Renal pelvis (tissue), 12 donors: ENCODE measurements at places on chromosomes 2 and 18.

GRCh38 chr2:156581280-156581679 is 145.1 kb downstream of the GPD2 start:
- no peak for DNase-seq

DNA sequence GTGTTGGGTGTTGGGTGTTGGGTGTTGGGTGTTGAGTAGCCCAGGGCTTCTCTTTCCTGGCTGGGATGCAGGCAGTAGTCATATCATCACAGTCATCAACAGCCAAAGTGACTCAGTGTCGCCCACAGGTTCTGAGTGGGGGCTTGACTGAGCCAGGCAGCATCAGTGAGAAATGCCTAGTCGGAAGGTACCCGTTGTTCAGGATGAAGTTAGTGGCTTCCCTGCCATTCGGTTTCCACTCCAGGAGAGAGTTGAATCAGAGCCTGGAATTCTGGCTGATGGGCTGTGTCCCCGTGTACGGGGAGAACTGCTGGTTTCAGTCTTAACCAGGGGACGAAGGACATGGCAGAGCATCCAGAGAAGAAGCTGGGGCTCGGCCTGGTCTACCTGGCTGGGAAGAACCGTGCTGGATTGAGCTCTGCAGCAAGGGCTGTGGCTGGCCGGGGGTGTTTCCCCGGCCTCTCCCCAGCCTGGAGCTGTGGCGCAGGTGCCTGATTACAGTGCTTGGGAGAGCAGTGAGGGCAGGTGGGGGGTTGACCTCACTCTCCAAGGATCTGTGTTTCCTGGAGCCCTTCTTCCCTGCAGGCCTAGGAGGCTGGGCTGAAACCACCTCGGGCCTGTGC is 49.4 kb downstream of the AGAP1 start:
- DNase-seq: no peak

- no peak for DNase-seq
Observed at GRCh38 chr2:177254433-177255226, 9.9 kb downstream of the NFE2L2 start.

GRCh38 chr2:216492597-216493333 is 5.9 kb upstream of the RPL37A start:
- peak; percentile 54 for DNase-seq

DNA sequence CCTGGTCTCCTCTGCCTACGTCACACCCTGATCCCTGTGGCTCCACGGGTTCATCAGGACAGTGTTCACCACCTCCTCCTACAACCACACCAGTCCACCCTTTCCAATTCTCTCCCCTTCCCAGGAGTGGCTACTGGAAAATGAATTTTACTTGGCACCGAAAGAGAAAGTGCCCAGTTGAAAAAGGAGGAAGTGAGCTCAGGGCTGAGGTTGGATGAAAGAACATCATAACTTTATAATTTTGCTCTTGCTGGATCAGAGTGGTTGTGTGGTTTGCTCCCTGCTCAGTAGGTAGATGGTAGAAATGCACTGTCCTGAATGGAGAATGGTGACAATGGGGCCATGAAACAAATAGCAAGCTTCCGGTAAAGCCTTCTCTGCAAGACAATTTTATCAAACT is 140.3 kb upstream of the DDX18 start:
- no peak for DNase-seq

- no peak for DNase-seq
Observed at GRCh38 chr2:191209340-191209739, 35.9 kb upstream of the MYO1B start.

DNA sequence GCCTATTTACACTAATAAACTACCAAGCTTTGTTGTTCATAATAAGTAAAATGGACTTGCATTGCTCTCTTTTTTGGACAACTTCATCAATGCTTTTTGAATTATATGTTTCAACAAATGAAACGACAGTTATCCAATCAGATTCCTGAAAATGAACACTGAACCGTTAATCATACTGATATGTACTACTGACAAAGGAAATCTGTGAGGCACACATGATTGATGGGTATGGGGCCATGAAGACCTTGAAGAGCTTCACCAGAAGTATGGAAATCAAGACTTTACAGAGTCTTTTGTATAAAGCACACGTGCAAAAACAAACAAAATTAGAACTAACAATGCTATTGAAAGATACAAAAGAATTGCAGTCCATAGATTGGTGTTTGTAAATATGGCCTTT is 51.2 kb downstream of the HNMT start:
- no peak for DNase-seq

GRCh38 chr2:233490831-233491230 is 75.8 kb downstream of the USP40 start:
- no peak for DNase-seq

DNA sequence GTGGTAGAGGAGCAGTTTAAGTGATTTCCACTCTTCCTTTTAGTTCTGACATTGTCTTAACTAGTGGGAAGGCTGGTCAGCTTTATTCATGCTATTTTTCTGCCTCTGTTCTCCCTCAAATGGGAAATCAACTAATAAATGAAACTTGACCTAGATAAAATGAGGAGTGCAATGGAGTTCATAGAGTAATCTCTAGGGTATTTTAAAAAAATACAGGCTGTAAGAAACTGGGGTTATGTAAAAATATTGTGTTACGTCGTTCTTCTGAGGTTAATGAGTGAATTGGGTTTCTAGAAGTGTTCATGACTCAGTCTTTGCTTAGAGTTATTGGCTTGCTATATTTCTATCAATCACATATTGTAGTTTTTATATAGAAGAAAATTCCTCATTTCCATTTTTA is 734.5 kb downstream of the MBD2 start:
- no peak for DNase-seq

DNA sequence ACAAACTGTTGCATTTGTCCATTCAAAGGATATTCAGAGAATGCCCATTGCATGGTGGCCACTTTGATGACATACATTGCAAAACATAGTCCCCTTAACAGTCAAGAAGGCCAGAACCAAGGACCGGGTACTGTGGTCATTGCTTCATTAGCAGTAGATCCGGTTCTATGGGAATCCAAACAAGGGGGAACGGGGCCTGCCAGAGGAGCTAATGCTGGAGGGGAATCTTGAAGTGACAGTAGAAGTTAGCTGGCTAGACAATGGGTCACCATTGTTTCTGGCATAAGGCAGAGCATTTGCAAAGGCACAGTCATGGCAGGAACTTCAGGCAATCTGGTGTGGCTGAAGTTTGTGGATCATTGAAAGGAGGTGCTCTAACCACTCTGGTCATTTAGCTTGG is 279.7 kb downstream of the SS18 start:
- DNase-seq: no peak

- no peak for DNase-seq
Observed at GRCh38 chr2:7557376-7557775, 640.2 kb downstream of the RNF144A start.

DNA sequence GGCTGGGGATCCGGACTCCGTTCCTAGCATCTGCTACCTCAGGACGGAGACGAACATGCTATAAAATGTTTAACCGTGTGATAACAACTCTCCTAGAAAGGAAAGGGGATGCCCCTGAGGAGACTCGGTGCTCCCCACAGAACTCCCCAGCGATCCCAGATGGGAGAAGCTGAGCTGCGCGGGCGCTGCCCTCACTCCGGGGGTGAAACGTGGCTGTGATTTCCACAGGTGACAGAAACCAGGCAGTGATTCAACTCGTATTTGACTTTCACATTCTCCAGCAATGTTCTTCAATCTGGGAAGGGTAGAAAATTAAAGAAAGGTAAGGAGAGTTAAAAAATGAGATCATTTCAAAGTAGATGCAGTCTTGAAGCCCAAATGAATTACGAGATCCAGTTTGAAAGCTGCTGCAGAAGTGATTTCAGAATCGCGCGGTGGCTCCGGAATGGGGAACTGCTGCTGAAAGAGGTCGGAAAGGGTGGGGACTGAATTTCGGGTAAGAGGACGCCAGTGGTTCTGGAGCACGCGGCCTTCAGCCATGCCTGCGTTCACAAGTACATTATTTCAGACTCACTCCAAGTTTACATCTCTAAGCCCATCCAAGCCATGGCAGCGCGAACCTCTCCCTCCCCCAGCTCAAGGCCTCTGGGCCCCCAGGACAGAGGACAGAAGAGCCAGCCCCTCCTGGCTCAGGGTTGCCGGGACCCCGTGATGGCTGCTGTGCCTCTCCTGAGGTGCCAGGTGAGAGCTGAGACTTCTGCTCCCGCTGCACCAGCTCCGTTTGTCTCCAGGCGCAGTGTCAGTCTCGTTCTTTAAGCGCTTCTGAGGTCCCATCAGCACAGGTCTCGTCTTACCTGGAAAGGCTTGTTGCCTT is 39.5 kb downstream of the ADNP2 start:
- DNase-seq: no peak

DNA sequence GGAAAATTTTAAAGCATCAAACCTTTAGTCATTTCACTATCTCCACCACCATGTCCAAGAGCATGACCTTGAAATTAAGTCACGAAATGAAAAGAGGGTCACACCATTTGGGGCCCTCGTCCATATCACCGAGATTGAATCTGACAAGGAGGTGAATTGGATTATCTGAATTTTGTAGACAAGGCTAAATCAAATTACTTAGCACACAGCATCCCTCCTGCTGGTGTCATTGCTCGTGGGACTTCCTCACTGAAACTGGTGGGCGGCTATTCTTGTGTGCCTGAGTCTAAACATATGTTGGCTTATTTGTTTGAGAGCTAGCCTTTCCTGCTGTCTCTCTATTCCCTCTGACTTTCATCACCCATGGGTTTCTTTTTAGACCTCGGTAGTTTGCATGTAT is 64.6 kb upstream of the CNGA3 start:
- no peak for DNase-seq

DNA sequence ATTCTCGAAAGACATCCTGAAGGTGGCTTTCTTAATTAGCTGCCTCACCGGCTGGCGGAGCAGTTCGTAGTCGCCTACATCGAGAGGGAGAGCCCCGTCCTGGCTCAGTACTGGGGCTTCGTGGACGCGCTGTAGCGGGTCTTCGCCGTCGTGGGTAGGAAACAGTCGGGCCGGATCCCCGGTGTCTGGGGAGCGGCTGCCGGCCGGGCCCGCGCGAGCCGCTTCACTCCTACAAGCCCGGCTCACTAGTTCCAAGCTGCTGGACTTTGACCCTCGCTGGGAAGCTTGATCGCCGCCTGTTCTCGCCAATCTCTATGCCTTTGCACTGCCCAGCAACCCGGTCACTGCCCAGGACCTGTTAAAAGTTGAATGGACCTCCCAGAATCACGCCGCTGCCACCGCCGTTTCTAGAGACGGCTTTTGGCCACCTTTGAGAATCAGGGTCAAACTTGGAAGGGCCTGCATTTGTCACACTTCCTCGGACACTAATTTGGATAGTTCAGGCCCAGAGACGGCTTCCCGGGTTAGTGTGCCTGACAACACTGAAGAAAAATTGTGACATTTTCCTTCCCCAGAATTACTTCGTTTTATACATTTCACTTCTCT is 41.4 kb upstream of the AKAIN1 start:
- DNase-seq: no peak

DNA sequence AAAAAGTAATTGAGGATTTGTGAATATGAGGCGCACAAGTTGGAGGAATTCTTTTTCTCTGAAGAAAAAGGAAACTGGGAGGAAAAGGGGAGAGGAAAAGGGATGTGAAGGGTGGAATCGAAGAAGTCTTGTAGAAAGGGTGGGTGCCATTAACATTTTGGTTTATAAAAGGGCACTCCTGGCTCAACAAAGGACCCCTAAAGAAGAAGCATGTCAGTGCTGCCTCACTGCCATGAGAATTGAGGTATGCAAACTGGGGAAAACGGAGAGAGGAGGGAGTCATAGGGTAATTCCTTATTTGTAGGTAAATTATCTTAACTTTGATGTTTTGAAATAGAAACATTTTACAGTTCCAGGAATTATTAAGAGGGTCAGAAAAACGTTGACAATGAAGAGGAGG is 207.2 kb downstream of the NAPG start:
- DNase-seq: no peak

GRCh38 chr18:44629406-44629805 is 51.3 kb upstream of the SETBP1 start:
- DNase-seq: no peak

- no peak for DNase-seq
Observed at GRCh38 chr18:59500765-59501164, 141.7 kb upstream of the LMAN1 start.

DNA sequence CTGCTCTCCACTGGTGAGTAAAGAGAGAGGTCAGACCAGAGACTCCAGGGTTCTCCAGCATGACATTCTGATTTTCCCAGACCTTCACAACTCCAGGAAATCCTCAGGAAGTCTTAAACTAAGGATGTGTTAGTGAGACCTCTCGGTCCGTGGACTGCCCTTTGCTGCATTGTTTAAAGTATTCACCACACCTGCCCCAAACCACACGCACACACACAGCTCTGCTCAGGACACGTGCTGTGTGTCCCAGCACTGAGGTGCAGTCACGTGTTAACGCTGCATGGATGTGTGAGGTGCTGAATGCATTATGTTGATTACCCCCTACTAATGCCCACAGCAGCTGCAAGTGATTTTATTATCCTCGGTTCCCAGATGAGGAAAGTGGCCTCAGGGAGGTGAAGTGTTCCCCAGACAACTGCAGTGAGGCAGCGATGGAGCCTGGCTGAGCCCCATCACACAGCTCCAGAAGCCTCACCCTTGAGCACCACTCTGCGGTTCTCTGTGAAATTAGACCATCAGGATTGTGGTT is 68.4 kb downstream of the TRAPPC12 start:
- DNase-seq: no peak

DNA sequence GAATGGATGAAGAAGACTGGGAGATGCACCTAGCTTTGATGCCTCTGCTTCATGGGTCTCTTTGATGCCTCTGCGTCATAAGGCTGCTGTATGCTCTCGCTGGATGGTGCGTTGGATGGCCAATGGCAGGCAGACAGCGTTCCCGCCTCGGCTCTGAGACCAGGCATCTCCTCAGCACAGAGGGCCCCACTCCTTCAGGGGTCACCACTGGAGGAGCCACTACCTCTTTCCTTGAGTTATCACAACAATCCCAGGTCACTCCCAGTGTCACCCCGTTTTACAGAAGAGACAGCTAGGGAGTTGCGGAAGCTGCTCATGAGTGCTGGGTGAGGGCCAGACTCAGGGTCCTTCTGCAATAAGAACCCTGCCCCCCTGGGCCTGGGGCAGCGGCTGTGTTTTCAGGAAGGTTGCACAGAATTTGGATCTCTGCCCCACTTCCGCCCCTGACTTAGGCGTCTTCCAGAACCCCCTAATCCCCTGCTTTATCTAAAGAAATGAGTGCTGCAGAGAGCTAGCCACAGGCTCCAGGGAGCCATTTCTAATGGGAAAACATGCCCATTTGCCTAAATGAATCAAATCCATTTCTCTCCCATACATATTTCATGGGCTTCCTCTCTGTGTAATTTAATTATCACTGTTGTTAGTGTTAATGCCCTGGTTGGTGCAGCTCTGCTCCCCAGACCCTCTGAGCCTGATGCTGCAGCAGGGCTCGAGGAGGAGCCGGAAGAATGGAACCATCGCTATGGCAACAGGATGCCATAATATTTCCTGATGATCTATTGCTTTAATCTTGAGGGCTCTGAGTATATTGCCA is 131.8 kb upstream of the HS6ST1 start:
- no peak for DNase-seq

DNA sequence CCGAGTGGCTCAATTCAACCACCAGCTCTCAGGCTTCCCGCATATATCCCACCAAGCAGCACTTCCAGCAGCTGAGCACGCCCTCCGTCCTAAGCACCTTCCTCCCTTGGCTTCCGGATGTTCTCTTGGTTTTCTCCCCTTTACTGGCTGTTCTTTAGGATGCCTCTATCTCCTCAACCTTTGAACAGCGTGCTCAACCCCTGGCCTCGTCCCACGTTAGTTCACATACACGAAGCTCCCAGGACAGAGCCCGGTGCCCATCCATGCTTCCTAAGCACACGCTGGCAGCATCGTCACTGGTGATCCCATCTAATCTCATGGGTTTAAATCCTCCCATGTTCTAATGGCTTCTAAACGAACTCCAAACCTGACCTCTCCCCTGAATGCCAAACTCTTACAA is 3.7 kb downstream of the CYS1 start:
- DNase-seq: no peak
